Activated CD8-positive, alpha-beta memory T cell treated with anti-CD3 and anti-CD28 coated beads, Interleukin-2, amount 10 ng/mL, durations not matched to agents 7 days and 5 days (primary cell): ENCODE measurements at places on chromosomes 13 and 19. TPM values are rescaled to one million over a fixed set of nuclear protein-coding genes. Genes with fewer than 3 reads are reported as not detected.

DNA sequence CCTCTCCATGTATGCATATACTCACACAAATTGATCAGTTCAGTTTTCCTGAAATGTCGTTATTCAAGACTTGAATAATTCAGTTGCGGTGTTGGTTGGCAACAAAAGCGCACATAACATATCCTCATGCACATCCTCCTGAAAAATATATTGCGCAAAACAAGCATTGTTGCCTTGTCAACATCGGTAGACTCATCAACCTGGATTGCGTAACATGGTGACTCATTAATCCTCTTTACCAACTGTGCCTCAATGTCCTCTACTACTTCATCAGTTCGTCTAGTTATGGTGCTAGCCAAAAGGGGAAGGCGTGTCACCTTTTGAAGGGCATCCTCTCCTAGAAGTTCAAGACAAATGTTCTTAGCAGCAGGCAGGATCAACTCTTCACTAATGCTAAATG, 357.7 kb downstream of the LMO7 start:
- H3K27ac ChIP-seq, result no peak overlapping the region
- no peaks in the 10 kb centered on the region for H3K36me3 ChIP-seq
- no peak for DNase-seq
- no peak overlapping the region for H3K4me3 ChIP-seq
- H3K4me1 ChIP-seq, result no peaks in the 10 kb centered on the region

DNA sequence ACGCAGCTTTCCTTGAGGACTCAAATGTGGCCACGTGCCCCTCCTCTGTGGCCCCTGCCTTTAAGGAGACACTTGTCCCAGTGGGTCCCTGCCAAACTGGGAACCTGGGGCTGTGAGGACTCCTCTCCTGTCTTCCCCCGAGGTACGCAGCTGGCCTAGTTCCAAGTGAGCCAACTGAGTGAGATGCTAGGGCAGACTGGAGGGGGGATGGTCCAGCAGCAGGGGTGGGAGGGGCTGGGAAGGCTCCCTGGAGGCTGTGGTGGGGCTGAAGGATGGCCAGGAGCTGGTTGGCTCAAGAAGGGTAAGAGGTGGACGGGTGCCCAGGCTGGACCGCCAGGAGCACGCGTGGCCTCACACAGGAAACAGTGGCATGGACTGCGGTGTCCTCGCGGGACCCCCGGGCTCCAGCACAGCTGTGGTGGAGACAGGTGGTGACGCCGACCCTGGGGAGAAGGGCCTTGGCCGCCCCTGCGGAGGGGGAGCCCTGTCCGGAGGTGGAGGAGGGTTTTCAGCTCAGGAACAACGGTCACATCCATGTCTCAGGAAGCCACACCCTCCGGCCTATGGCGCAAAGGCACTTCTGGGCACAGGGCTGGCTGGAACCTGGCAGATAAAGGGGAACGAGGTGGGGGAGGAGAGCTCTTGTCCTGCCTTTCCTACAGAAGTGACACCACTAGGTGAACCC, 45.8 kb downstream of the MLLT1 start:
- H3K4me3 ChIP-seq, result no peak overlapping the region
- no peaks in the 10 kb centered on the region for H3K36me3 ChIP-seq
- no peak overlapping the region for H3K27ac ChIP-seq
- no peak for DNase-seq

GRCh38 chr13:70889163-70889562, 780.9 kb upstream of the KLHL1 start:
- DNase-seq, result no peak
- no peak overlapping the region for H3K27ac ChIP-seq
- no peaks in the 10 kb centered on the region for H3K36me3 ChIP-seq
- H3K4me3 ChIP-seq, result no peak overlapping the region
- no peaks in the 10 kb centered on the region for H3K4me1 ChIP-seq

DNA sequence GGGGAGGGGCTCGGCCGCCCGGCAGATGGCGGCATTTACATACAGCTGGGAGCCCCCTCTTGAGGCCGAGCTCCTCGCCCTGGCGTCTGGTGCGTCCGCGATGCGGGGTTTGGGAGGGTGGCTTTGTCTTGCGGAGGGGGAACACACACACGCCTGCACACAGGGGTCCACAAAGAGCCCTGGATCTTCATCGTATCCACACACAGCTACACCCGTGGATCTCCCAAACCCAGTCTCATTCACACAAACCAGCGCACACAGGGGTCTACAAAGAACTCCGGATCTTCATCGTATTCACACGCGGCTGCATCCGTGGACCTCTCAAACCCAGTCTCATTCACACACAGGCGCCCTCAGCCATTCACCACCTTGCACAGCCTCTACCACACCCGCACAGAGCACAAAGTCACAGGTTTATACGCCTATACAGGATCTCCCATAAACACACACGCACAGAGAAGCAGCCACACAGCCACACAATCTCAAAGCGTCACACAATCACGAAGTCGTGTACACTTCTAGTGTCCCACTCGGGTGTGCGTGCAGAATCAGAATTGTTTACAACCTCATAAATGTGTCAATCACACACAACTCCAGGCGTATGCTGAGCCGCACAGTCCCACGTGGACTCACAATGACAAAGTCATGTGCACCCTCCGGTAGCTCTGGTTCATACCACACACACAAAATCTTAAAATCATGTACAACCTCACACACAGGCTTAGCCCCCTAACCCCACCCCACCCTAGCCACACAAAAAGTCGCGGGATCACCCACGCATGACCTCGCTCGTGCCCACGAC, 550 bp upstream of the DLL3 start:
- peaks cover 17% of the 10 kb centered on the region for H3K4me1 ChIP-seq
- H3K36me3 ChIP-seq, result no peaks in the 10 kb centered on the region
- H3K27me3 ChIP-seq, result peaks cover 52% of the 10 kb centered on the region
- H3K4me3 ChIP-seq, result peak overlapping the region; percentile 34

- H3K27me3 ChIP-seq, result peaks cover 25% of the 10 kb centered on the region
- no peaks in the 10 kb centered on the region for H3K36me3 ChIP-seq
- no peak overlapping the region for H3K27ac ChIP-seq
- DNase-seq, result no peak
- no peak overlapping the region for H3K4me3 ChIP-seq
- H3K4me1 ChIP-seq, result no peaks in the 10 kb centered on the region
These were observed 136.5 kb downstream of the RAP2A start for GRCh38 chr13:97570442-97570841.

GRCh38 chr13:20654156-20654555, 49.3 kb upstream of the IL17D start:
- no peak overlapping the region for H3K27ac ChIP-seq
- DNase-seq, result no peak
- no peaks in the 10 kb centered on the region for H3K27me3 ChIP-seq
- H3K36me3 ChIP-seq, result no peaks in the 10 kb centered on the region

The ADGRE1 gene
- 0.44 TPM for total RNA-seq

GRCh38 chr13:107170270-107170931, 602.5 kb upstream of the ARGLU1 start:
- H3K36me3 ChIP-seq, result no peaks in the 10 kb centered on the region
- no peak overlapping the region for H3K4me3 ChIP-seq
- no peaks in the 10 kb centered on the region for H3K27me3 ChIP-seq
- DNase-seq, result no peak
- no peaks in the 10 kb centered on the region for H3K4me1 ChIP-seq

GRCh38 chr19:54142166-54142780, 4.7 kb downstream of the CNOT3 start:
- no peaks in the 10 kb centered on the region for H3K27me3 ChIP-seq
- H3K4me3 ChIP-seq, result no peak overlapping the region
- H3K27ac ChIP-seq, result no peak overlapping the region
- no peak for DNase-seq
- peaks cover 30% of the 10 kb centered on the region for H3K36me3 ChIP-seq
- peaks cover 28% of the 10 kb centered on the region for H3K4me1 ChIP-seq

The VAV1 gene
- total RNA-seq, result 114 TPM

- H3K36me3 ChIP-seq, result peaks cover 1% of the 10 kb centered on the region
- peak; percentile 34 for DNase-seq
- no peak overlapping the region for H3K4me3 ChIP-seq
These were observed 79.3 kb upstream of the TM9SF2 start for GRCh38 chr13:99421758-99422585.

DNA sequence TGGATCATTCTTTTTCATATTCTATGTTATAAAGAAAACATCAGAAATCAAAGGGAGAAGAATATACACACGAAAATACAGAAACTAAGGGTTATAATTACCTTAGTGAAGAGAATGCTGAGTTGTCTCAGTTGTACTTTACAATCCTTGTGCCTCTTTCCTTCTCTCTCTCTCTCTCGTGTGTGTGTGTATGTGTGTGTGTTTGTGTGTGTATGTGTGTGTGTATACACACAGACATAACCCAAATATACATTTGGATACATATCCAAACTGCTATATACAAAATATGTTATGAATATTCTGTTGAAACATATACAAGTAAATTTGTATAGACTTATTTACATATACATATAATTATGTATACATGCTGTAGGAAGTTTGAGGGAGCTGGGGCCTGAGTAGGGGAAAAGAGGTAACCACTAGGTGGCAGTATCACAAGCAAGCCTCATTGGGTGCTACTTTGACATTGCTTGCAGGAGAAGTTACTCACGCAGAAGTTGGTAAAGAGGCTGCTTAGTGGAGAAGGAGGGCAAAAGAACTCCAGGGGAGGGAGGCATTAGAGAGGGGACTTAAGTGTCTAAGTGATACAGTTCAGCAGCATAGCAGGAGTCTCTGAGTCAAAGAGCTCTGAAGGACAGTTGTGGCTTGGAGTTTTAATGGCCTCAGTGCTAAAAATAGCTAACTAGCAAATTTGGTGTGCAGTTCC, 465.1 kb upstream of the PCDH20 start:
- DNase-seq, result no peak
- no peaks in the 10 kb centered on the region for H3K4me1 ChIP-seq

The CYP2B6 gene
- not detected for total RNA-seq

DNA sequence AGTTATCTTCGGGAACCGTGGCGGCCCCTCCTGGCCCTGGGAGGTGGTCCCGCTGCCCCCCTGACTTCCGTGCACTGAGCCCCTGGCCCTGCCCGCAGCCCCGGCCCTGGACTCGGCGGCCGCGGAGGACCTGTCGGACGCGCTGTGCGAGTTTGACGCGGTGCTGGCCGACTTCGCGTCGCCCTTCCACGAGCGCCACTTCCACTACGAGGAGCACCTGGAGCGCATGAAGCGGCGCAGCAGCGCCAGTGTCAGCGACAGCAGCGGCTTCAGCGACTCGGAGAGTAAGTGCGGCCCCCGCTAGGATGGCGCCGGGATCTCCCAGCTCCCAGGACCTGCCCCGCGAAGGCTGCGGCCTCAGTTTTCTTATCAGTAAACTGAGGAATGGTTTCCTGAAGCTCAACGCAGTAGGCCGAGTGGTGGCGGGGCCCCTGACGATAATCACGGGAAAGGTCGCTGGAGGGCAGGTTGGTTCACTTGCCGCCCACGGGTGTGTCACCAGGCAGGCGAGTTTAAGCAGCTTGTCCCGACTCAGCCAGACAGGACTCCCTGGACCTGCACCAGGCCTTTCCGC, 924 bp downstream of the RGCC start:
- peak overlapping the region; percentile 82 for H3K27ac ChIP-seq
- H3K27me3 ChIP-seq, result peaks cover 23% of the 10 kb centered on the region
- peak; percentile 67 for DNase-seq
- peak overlapping the region; percentile 79 for H3K4me3 ChIP-seq
- H3K36me3 ChIP-seq, result peaks cover 25% of the 10 kb centered on the region

GRCh38 chr19:46818812-46819211, 30.4 kb upstream of the SLC1A5 start:
- H3K27me3 ChIP-seq, result peaks cover 3% of the 10 kb centered on the region
- no peaks in the 10 kb centered on the region for H3K36me3 ChIP-seq
- peak overlapping the region; percentile 28 for H3K27ac ChIP-seq
- peak; percentile 45 for DNase-seq
- peaks cover 38% of the 10 kb centered on the region for H3K4me1 ChIP-seq

The SYCN gene
- not detected for total RNA-seq

The MBD3L2 gene
- total RNA-seq, result not detected

The ATP4A gene
- total RNA-seq, result not detected

GRCh38 chr19:47436712-47437401, 17.5 kb upstream of the MEIS3 start:
- peaks cover 49% of the 10 kb centered on the region for H3K4me1 ChIP-seq
- H3K27ac ChIP-seq, result no peak overlapping the region
- DNase-seq, result peak; percentile 86
- no peak overlapping the region for H3K4me3 ChIP-seq
- no peaks in the 10 kb centered on the region for H3K36me3 ChIP-seq

GRCh38 chr19:38977445-38978325, 2.1 kb upstream of the FBXO17 start:
- H3K4me1 ChIP-seq, result peaks cover 24% of the 10 kb centered on the region
- peaks cover 21% of the 10 kb centered on the region for H3K27me3 ChIP-seq
- H3K36me3 ChIP-seq, result peaks cover 8% of the 10 kb centered on the region
- peak overlapping the region; percentile 68 for H3K27ac ChIP-seq

The CD37 gene
- 177 TPM for total RNA-seq

The SIGLEC5 gene
- not detected for total RNA-seq

DNA sequence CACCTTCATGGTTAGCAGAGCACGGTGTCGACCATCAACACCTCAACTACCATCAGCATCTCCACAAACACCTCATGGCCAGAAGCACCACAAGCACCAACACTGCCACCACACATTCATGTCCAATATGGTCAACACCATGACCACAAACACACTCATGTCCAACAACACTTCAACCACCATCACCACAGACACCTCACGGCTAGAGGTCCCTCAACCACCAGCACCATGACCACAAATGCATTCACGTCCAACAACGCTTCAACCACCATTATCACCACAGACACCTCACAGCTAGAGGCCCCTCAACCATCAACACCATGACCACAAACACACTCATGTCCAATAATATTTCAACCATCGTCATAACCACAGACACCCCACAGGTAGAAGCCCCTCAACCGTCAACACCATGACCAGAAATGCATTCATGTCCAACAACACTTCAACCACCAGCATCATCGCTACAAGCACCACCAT, 10.2 kb downstream of the TRAPPC5 start:
- no peak overlapping the region for H3K27ac ChIP-seq
- no peaks in the 10 kb centered on the region for H3K27me3 ChIP-seq
- no peaks in the 10 kb centered on the region for H3K4me1 ChIP-seq
- DNase-seq, result no peak

The TMPRSS9 gene
- not detected for total RNA-seq

DNA sequence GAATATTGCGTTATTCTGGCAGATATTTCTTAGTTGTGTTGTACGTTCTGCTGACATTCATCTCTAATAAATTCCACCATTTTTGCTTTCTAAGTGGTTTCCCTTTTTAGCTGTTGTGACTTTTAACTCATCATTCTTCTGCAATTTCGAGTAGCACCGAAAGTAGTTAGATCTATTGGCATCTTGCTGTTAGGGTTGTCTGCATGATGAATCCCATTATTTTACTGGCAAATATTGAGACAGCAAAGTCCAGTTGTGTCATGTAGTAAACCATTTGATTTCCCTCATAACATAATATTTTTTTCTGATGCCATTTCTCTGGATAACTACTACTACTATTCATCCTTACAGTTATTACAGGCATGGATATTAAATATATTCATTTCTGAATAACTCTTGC, 143.9 kb downstream of the SLITRK1 start:
- no peak overlapping the region for H3K27ac ChIP-seq
- H3K27me3 ChIP-seq, result no peaks in the 10 kb centered on the region
- H3K4me1 ChIP-seq, result no peaks in the 10 kb centered on the region
- no peaks in the 10 kb centered on the region for H3K36me3 ChIP-seq
- DNase-seq, result no peak
